Psoas muscle (tissue), 8 donors: ENCODE measurements at places on chromosomes 11 and 22. TPM values are rescaled to one million over a fixed set of nuclear protein-coding genes. Genes with fewer than 3 reads are reported as not detected.

DNA sequence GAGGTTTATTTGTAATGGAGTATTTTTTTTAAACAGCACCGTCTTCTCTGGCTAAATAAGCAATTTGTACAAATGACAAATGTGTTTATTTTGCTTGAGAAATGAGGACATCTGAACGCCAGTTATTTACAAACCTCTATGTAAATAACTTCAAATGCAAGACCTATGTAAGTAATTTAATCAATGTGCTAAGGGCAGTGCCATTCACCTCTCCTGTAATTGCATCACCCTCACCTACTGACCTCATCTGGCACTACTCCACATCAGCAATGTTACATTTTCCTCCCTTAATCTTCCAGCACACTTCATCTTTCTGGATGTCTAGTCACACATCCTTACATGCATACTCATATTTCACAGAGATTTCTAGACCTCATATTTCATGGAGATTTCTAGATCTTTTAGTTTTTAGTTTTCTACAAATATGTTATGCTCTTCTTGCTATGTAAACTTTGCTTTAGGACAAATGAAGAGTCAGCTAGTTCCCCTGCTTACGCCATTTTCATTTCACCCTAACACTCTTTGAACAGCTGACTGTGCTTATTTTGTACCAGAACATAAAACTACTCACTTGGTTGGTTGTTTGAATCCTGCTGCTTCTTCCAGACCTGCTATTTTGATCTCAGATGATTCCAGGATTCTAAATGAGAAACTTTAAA lies 238.6 kb downstream of the GRM5 start:
- DNase-seq = no peak

DNA sequence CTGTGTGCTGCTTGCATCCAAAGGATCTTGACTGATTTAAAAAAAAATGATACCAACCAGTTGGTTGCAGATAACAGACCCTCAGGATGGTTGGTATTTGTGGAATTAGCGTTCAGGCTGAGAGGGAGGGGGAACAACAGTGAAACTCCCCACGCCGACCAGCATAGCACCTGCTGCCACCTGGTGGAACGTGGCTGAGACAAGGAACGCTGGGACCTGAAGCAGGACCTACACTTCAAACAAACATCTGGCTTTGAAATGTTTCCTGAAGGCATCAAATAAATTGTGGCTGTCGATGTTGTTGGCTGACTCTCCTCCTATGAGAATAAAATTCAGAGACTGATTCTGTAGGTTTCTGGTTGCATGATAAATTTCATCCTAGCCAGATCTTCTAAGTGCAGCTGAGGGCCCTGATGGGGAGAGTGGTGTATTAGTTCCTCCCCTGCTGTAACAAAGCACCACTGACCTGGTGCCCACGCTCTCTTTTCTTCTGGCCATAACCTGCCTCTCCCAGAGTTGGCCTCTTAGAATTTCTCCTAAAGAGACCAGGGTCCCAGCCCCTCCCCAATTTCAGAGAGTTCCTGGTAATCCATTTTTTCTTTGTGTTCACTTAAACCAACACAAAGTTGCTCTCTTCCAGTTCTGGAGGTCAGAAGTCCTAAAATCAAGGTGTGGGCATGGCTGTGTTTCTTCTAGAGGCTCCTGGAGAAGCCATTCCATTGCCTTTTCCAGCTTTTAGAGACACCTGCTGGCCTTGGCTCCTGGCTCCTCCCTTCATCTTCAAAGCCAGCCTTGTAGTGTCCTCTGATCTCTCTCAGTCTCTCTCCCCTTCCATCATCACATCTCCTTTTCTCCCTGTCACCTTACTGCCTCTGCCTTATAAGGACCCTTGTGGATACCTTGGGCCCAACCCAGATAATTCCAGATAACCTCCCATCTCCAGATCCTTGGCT lies 17.3 kb downstream of the APOL2 start:
- peak; percentile 39 for DNase-seq

DNA sequence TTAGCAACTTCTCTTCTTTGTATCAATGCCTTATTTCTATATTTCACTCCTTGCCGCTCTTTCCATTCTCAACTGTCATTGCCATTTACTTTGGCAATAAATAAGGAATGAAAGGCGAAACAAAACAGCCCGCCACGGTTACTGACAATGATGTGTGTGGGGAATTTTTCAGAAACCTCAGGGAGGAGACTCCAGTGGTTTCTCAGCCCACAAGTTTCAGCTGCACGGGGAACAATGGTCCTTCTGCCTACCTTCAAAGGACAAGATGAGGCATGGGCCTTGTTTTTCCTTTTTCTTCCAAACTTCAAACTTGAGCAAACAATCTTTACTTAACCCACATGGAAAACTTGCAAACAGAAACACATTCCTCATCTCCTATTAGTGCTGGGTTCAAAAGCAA lies 409.4 kb downstream of the METTL15 start:
- no peak for DNase-seq

Gene KRTAP5-9
- total RNA-seq = not detected

Gene ZNF214
- total RNA-seq = 0.97 TPM

DNA sequence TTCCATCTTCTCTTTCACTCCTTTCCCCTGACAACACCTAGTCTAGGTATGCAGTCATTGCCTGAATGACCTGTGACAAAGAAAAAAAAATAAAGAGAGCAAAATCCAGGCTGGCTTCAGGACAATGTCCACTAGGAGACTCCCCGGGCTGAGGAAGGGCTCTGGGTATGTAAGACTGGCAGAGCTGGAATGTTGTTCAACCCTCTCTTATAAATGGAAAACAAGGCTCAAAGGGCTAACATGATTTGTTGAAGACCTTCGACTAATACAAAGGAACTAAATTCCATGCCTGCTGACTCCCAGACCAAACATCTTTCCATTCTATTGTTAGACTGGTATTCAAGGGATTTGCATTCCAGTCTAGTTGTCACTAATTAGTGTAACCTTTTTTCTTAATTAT lies 122.2 kb downstream of the ARL14EP start:
- DNase-seq = no peak

- peak; percentile 58 for DNase-seq
Measured at GRCh38 chr22:44025171-44026065, 1.3 kb downstream of the PARVB start.

Gene C11orf97
- not detected for total RNA-seq
